ENCODE measurements at places on chromosomes 5 and 9. TPM values are rescaled to one million over a fixed set of nuclear protein-coding genes. Genes with fewer than 3 reads are reported as not detected.

IFNA13 gene
- not detected for total RNA-seq

ALAD gene
- total RNA-seq: 16.8 TPM

GPX3 gene
- 28.9 TPM for total RNA-seq

CCDC171 gene
- total RNA-seq: 5.0 TPM

FAM78A gene
- total RNA-seq: 0.44 TPM

NMUR2 gene
- total RNA-seq: under 0.01 TPM

TMEM232 gene
- total RNA-seq: 2.6 TPM

ORM2 gene
- not detected for total RNA-seq

DAB2IP gene
- 27.1 TPM for total RNA-seq

PTGS1 gene
- 39.2 TPM for total RNA-seq

CBY3 gene
- total RNA-seq: 0.29 TPM

DEPDC1B gene
- total RNA-seq: 0.44 TPM

TAF11L5 gene
- total RNA-seq: not detected

IRX1 gene
- total RNA-seq: not detected

IL13 gene
- not detected for total RNA-seq

RAD50 gene
- 48.4 TPM for total RNA-seq

ALDOB gene
- not detected for total RNA-seq

ANKRD18A gene
- total RNA-seq: not detected

SH3TC2 gene
- total RNA-seq: 10.6 TPM

OMD gene
- total RNA-seq: not detected

CD74 gene
- 2.8 TPM for total RNA-seq

WNK2 gene
- total RNA-seq: not detected

FAM151B gene
- total RNA-seq: 9.2 TPM

FABP6 gene
- total RNA-seq: not detected

PCA3 gene
- not detected for total RNA-seq

SLC6A7 gene
- total RNA-seq: under 0.01 TPM

PTGR1 gene
- 60.3 TPM for total RNA-seq

FAM219A gene
- total RNA-seq: 10.9 TPM

SPATA31A3 gene
- total RNA-seq: not detected

PHF2 gene
- total RNA-seq: 17.6 TPM

PCSK1 gene
- under 0.01 TPM for total RNA-seq

FIBCD1 gene
- total RNA-seq: 2.4 TPM

UGT3A1 gene
- total RNA-seq: not detected

SPINK7 gene
- not detected for total RNA-seq

PHF24 gene
- not detected for total RNA-seq

MEIKIN gene
- total RNA-seq: not detected

SREK1 gene
- 63.5 TPM for total RNA-seq

SPOCK1 gene
- total RNA-seq: 77.5 TPM

NOXA1 gene
- total RNA-seq: 0.14 TPM

JAKMIP2 gene
- total RNA-seq: 0.22 TPM

SLC34A3 gene
- total RNA-seq: not detected

RAI14 gene
- total RNA-seq: 337 TPM

ZFP37 gene
- 1.1 TPM for total RNA-seq

FRRS1L gene
- not detected for total RNA-seq

OR1J2 gene
- not detected for total RNA-seq

NSUN2 gene
- 41.8 TPM for total RNA-seq

GPR150 gene
- total RNA-seq: under 0.01 TPM

ASTN2 gene
- total RNA-seq: 3.9 TPM
